Stimulated activated CD4-positive, alpha-beta T cell treated with anti-CD3 and anti-CD28 coated beads, Interleukin-1b, Interleukin-23, amount 100 ng/mL, for 24 hours (primary cell): ENCODE measurements at places on chromosomes 5 and 9.
A peak's percentile ranks its signal among the peaks of the same experiment; 100 is the strongest.

DNA sequence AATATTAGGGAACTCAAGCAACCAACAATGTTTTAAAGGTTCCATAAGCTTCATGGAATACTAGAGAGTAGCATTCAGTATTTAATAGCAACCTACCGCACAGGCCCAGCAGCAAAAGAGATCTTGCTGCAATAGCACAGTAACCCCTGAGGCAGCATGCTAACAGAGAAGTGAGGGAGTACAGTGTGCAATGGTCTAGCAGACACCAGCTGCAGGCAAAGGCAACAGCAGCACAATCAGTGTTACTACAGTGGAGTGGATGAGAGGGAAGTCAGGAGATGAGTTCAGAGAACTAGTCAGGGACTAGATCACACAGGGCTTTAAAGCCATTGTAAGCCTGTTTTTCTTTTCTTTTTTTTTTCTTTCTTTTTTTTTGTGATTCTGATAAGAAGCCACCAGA, 2.8 kb downstream of the TICAM2 start:
- DNase-seq, result no peak

DNA sequence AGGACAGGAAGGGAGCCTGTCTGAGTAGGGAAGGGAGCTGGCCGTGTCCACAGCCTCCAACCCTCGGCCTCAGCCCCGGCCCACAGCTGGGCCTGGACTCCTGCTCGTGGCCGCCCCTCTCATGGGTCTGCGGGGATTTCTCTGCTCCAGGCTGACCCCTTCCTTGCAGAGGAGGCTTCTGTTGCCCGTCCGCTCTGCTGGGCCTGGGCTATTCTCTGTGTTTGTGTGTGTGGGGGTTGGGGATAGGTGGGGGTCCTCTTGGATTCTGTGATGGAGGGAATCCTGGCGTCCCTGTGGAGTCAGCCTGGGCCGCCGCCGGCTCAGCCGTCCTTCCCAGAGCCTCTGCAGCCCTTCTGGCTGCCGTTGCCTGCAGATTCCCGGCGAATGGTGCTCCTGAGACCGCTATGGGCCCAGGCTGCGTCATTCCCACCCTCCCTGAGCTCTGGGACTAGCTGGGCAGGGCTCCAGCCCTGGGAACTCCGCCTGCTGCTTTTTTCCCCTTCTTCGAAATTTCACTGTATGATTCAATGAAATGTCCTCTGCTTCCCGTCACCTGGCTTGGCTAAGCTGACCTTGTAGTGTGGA, 64.2 kb downstream of the FGF18 start:
- DNase-seq, result no peak

GRCh38 chr9:33924978-33925797, 108.2 kb downstream of the UBE2R2 start:
- DNase-seq, result no peak

- no peak for DNase-seq
These were observed 791 bp upstream of the STARD4 start for GRCh38 chr5:111513131-111513520.

- no peak for DNase-seq
These were observed 218.5 kb downstream of the C9orf50 start for GRCh38 chr9:129402371-129402739.

- no peak for DNase-seq
These were observed 60.9 kb downstream of the ESM1 start for GRCh38 chr5:54924487-54924886.

GRCh38 chr5:96649251-96649662, 12.9 kb upstream of the CAST start:
- no peak for DNase-seq

DNA sequence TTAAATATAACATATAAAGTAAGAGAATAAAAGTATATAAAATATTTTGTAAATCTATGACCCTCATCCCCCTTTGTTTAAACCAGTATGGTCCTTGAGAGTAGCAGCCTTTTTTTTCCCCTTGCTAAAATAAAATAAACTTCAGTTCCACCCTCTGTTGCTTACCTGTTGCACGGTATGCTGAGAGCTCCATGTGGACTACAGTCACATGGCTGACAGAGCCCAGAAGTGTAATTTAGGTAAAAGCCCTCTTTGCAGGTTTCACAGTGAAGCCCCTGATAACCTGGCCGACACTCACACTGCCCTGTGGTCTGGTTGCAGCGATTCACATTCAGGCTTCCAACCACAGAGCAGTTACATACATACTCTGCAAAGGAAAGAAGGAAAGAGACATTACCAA, 55.1 kb downstream of the MEGF9 start:
- no peak for DNase-seq

DNA sequence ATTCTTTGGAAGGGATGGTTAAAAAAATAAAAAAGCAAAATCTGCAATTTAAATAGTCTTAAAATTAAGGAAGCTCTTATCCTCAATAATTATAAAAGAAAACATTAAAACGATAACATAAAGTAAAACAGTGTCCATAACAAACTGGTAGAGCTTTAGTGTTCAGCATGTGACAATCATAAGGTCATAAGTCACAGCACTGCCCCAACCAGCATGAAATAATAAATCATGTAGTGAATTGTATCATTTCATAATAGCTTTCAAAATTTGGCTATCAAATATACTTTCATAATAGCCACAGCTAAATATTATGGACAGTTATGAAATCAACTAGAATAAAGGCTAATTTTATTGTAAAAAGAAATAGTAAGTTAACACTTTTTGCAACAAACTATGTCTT, 10.0 kb downstream of the NR3C1 start:
- no peak for DNase-seq

DNA sequence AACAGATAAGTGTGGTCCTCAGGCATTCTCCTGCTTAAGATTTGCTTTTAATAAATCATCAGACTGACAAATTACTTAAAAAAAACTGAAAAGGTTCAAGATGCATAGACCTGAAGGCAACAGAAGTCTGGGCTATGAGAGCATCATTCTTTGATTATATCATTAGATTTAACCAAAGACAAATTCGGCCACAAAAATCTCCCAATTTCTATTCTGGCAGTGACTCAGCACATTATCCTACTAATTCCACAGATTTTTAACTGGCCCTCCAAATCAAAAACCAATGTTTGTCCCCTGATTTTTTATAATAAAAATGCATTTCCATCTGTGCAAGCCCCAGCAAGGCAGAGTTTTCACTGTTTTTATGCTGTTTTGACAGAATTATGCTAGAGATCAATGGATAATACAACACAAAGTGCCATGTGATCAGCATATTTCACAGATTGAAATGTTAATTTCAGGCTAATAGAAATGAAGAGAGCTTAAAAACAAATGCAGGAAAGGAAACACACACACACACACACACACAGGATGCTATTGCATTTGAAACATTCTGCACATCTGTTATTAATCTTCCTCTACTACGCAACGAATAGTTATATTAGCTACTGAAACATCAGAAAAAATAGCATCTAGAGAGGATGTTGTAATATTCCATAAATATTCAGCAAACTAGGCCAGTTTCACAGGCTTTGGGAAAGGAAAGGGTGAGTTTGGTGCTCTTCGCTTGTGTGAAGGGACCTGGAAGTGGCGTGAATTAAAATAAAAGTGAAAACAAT, 177.6 kb upstream of the ST8SIA4 start:
- no peak for DNase-seq

- no peak for DNase-seq
These were observed at the start of gene PCDHB9 for GRCh38 chr5:141186897-141187512. Gene PCDHB9 (plus strand): TSS chr5:141187161. CDS start chr5:141187319, 158 bp downstream.

DNA sequence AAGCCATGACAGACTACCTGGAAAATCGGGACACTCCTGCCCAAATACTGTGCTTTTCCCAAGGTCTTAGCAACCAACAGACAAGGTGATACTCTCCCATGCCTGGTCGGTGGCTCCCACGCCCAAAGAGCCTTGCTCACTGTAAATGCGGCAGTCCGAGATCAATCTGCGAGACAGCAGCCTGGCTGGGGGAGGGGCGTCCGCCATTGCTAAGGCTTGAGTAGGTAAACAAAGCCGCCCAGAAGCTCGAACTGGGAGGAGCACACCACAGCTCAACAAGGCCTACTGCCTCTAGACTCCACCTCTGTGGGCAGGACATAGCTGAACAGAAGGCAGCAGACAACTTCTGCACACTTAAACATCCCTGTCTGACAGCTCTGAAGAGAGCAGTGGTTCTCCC, 272.1 kb upstream of the CCNG1 start:
- no peak for DNase-seq

- DNase-seq, result no peak
These were observed 1.7 kb downstream of the FST start for GRCh38 chr5:53481887-53482716.

GRCh38 chr5:173782671-173783101, 105.5 kb upstream of the CPEB4 start:
- no peak for DNase-seq

DNA sequence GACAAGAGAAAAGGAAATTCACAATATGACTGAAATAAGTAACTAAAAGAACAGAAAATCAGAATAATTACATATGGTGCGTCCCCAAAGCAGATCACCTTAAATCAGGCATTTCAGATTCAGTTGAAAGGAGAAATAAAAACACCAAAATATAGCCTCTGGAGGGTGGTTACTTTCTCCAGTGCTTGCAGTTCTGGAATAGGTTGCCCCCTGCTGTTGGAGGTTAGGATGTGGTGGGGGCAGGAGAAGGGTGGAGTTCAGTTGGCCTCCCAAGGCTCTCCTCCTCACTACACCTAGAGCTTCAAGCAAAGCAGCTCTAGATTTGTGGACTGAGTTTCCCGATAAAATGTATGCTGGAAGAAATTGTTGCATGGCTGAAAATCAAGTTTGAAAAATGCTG, 338.2 kb upstream of the TLE4 start:
- DNase-seq, result no peak

DNA sequence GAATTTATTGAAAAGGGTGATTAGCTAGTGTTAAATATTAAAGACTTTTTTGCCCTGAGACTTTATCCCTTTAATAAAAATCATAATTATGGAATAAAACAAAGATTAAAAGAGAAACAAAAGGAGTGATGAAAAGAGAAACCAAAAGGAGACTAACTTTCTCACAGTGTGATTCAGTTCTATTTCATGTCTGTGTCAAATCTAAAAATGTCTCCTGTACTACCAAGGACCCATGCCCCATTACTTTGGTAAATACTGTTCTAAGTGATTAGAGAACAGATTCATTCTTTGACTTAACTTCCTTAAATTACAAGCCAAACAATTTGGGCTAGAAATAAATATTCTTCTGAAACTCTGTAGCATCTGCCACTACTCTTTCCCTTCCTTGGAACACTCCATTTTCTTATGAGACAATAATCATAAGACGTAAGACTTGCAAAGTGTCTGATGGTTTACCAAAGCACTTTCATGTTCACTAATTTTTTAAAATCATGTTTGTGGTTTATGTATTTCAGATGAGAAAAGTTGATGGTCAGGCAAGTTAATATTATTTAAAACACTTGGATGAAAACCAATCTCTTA, 319.0 kb downstream of the EBF1 start:
- DNase-seq, result no peak

DNA sequence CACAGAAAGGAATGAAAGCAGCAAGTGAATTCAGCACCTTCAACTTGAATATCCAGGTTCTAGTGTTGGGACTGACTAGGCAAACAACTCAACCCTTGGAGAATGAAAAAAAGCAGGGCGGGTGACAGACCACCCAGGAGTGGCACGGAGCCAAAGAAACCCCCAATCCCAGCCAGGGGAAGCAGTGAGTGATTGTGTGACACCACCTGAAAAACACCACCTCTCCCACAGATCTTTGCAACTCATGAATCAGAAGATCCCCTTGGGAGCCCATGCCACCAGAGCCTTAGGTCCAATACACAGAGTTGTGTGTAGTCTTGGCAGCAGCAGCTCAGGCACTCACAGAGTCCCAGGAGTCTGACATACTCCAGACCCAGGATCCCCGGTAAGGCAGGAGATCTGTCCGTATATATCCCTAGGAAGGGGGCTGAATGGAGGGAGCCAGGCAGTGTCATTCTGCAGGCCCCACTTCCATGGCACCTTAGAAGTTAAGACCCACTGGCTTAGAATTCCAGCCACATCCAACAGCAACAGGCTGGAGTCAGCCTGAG, 22.1 kb upstream of the ROR2 start:
- no peak for DNase-seq

DNA sequence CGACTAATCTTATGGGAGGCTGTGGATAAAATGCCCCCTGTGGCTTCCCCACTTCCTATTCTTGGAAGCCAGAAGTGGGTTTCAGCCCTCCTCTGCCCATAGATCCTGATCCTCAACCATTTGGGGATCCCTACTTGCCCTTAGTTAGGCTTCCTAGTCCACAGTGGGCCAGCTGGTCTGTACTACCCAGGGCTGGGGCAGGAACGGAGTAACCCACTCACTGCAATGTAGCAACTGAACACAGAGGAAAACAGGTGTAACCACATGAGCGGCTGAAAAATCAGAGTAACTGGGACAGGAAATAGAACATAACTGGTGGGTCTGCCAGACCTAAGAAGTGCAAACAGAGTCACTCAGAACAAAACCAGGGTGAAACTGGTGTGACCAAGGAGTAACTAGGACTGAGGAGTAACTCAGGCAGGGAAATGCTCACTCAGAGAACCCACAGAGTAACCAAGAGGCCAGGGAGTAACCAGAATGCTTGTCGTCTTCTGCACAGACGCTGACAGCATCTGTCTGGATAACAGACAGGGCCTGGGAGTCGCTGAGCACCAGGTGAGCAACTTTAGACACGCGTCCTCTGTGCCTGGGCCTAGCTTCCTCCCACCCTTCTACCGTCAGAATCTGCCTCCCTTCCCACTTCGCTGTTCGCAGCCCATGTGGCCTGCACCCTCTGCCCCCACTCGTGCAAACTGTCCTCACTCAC, 1.0 kb downstream of the AQP3 start:
- peak; percentile 15 for DNase-seq

- DNase-seq, result no peak
These were observed 300.8 kb upstream of the MSX2 start for GRCh38 chr5:174423558-174423957.

GRCh38 chr9:79809316-79809876, 237.6 kb downstream of the TLE4 start:
- no peak for DNase-seq

DNA sequence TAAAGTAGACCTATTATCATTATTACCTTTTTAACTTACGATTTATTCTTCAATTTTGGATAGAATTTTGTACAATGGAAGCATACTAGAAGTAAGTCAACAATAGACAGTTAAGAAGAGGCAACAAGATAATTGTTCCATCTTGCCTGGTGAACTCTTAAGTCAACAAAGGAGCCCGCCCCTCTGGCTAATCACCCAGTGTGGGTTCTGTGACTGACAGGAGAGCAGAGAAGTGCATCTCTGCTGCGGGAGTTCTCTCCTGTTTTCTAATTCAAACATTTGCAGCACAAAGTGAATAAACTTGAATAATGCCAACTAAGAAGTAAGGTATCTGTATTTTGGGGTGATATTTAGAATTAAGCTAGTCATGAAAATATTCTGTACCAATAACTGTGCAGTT, 6.7 kb upstream of the ISL1 start:
- DNase-seq, result no peak

GRCh38 chr9:123872710-123873109, 57.2 kb downstream of the DENND1A start:
- no peak for DNase-seq

DNA sequence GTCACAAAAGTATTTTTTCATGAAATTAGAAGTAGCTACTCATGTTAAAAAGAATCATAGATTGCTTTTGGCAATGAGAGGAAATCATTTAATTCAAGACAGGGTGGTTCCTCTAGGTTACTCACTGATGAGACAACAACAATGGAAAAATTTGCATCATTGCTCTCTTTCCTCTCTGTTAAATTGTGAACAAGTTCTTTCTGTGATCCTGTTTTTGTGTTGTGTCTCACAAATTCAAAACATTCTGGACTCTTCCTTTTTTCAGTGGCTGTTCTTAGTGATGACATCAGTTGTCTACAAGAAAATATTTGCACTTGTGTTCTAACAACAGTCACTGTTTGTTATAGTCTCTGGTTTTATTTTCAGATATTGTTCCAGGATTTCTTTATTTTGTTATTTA, 95.3 kb downstream of the XRCC4 start:
- DNase-seq, result no peak

GRCh38 chr5:40733879-40734563, 21.7 kb downstream of the TTC33 start:
- DNase-seq, result no peak
